NCI-H526 (cell line): ENCODE measurements at places on chromosomes 1 and 21.

GRCh38 chr1:174788981-174789380 lies 210.8 kb upstream of the CACYBP start:
- no peak for DNase-seq

DNA sequence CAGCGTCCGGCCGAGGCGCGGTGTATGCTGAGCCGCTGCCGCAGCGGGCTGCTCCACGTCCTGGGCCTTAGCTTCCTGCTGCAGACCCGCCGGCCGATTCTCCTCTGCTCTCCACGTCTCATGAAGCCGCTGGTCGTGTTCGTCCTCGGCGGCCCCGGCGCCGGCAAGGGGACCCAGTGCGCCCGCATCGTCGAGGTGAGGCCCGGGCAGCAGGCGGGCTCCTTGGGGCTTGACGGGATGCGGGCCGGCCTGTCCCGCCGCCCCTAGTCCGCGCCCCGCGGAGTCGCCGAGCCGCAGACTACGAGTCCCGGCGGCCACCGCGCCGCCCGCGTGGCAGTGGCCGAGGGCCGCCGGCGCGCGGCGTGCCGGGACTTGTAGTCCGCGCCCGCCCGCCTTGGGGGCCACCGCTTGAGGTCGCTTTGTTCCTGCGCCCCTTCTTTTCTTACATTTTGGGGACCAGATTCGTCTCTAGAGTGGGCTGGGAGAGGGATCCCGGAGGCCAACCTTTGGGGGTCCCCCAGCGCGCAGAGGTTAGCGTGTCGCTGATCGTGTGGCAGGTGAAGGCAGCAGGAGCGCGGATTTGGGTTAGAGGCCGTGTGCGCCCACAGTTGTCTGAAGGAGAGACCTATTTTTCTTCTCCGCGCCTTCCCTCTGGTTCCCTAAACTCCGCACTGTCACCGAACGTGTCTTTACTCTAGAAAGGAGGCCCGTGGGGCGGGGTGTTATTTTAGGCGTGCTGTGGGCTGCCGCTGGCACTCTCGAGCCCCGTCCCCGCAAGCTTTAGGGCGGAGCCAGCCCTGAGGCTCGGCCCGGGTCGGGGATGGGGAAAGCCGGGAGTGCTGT lies 553 bp downstream of the CMPK1 start:
- DNase-seq, result peak; percentile 90

- DNase-seq, result peak; percentile 21
Measured at GRCh38 chr1:41726899-41727748, 191.6 kb downstream of the HIVEP3 start.

- no peak for DNase-seq
Measured at GRCh38 chr21:14673649-14674048, 127.5 kb upstream of the SAMSN1 start.

- no peak for DNase-seq
Measured at GRCh38 chr1:203442821-203443220, 32.8 kb upstream of the PRELP start.

DNA sequence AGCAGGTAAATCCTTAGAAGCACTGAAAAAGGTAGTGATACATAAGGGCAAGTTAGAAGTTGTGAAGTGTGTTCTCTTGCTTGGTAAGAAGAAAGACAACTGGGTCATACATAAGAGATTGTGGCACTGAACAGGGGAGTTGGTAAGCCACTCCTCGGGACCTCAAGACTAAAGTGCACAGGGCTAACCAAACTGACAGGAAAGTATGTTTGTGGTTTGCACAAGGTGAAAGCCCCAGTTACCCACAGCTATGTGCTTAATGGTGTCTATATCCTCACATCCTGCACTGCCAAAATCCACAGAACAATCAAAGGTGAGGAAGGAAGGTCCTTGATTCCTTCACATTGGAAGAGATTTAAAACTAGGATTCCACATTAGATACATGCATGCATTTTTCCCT lies 276.5 kb downstream of the DNM3 start:
- no peak for DNase-seq
